ENCODE measurements at places on chromosomes 13 and 19.

GRCh38 chr19:38635483-38636399 lies 11.7 kb upstream of the ACTN4 start:
- DNase-seq, result no peak

DNA sequence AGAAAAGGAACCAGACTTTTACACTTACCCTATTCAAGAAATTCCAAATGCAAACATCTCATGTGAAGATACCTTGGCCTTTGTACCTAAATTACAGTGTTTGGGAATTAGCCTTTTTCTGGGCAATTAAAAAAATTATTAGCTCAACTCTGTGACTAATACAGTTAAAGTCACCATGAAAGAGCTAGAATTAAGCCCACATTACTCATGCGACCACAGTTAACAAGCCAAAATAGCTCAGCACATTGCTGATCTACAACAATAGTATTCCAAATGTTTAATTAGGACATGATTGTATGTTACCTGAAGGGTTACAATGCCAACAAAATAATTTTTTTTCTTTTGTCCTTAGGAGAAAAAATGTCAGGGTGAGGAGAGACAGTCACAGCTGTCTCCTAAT lies 263.6 kb upstream of the GPC6 start:
- no peak for DNase-seq

GRCh38 chr13:80121038-80121437 lies 219.9 kb downstream of the SPRY2 start:
- DNase-seq, result no peak

DNA sequence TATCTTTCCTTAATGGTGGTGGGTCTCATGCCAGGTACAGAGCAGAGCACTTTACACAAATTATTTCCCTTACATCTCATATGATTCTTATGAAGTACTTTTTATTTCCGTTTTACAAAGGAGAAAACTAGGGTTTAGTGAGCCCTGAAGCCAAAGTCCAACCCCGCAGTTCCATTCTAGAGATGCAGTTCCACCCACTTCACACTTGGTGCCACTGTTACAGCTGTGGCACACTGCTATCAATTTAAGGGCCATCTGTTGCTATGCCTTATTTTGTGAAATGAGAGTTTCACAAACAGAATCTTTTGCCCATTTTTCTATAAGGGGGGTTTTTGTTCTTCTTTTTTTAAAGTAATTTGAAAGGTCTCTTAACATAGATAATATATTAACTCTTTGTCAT lies 12.9 kb downstream of the MIPEP start:
- DNase-seq, result no peak

DNA sequence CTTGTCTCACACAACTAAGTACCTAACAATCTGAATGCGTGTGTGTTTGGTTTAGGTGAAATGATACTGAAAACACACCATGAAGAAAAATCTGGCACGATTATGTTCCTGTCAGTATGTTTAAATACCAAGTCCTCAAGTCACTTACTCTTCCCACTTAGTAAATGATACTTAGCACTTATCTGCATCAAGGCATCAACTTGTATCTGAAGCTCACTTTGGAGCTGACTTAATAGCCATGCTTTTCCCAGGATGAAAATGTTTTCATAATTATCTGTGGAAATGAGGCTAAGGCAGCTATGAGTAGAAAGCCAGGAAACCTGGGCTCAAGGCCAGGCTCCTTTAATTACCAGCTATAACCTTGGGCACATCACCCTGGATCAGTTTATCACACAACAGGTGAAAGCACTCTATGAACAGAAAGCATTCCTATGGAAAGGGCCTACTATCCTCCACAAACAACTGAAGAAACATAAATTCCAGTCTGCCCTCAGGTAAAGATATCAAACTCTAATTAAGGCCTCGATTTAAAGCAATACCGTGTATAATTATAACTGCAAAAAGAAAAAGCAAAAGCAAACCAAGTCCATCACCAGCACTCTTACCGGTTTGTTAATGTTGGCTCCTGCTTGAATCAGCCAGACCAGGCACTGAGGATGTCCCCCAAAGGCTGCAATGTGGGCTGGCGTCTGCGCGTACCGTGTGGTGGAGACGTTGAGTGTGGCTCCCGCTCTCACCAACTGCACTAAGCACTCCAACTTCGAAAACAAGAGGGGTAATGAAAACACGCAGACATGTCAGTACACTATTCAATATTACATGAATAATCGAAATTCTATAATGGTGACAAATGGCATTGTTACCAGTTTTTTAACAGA lies 4.6 kb downstream of the ANKRD10 start:
- no peak for DNase-seq

DNA sequence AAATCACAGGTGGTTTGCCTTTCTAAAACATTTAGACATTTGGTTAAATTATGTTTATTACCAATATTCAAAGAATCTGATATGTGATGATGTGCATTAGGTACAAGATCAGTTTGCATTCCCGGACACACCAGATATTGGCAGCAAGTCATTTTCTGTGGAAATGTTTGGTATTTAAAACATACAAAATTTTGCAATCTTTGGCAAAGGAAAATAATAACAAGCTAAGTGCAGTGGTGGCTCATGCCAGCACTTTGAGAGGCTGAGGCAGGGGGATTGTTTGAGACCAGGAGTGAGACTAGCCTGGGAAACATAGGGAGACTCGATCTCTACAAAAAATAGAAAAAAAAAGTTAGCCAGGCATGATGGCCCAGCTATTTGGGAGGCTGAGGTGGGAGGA lies 29.1 kb upstream of the TSC22D1 start:
- no peak for DNase-seq

GRCh38 chr13:73776151-73776785 lies 357.9 kb downstream of the KLF12 start:
- no peak for DNase-seq

DNA sequence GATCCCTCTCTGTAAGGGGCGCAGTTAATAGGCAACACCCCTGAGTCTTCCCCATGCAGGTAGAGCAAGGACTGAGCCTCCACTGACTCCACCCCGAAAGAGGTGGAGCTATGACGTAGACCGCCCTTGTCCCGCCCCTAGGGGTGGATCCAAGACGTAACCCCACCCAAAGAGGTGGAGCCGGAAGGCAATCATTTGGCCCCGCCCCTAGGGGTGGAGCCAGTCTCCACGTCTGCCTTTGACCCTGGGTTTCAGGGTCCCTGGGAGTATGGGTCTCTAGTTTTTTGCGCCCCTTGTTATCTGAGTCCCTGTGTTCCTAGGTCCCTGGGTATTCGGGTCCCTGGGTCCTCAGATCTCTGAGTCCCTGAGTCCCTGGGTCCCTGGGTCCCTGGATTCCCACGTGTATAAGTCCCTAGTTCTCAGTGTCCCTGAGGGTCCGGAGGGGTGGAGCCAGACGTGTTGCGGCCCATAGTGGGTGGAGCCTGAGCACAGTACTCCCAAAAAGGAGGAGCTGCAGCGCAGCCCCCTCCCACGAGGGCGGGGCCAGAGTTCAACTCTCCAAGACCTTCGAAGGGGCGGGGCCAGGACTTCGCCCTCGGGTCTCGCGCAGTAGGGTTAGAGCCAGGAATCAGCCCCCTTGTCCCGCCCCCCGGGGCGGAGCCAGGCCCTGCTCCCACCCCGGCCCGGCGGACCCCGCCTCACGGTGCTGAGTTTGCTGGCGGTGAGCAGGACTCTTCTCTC lies 5.3 kb downstream of the DENND1C start:
- DNase-seq, result peak; percentile 84
